Upper lobe of right lung (tissue), 1 donor: ENCODE measurements at places on chromosomes 6 and 20. TPM values are rescaled to one million over a fixed set of nuclear protein-coding genes. Genes with fewer than 3 reads are reported as not detected.

GRCh38 chr20:50578778-50579165 lies 68.6 kb downstream of the PTPN1 start:
- DNase-seq: no peak
- peaks cover 93% of the 10 kb centered on the region for H3K36me3 ChIP-seq
- peaks cover 18% of the 10 kb centered on the region for H3K4me1 ChIP-seq
- H3K27me3 ChIP-seq: no peaks in the 10 kb centered on the region

DNA sequence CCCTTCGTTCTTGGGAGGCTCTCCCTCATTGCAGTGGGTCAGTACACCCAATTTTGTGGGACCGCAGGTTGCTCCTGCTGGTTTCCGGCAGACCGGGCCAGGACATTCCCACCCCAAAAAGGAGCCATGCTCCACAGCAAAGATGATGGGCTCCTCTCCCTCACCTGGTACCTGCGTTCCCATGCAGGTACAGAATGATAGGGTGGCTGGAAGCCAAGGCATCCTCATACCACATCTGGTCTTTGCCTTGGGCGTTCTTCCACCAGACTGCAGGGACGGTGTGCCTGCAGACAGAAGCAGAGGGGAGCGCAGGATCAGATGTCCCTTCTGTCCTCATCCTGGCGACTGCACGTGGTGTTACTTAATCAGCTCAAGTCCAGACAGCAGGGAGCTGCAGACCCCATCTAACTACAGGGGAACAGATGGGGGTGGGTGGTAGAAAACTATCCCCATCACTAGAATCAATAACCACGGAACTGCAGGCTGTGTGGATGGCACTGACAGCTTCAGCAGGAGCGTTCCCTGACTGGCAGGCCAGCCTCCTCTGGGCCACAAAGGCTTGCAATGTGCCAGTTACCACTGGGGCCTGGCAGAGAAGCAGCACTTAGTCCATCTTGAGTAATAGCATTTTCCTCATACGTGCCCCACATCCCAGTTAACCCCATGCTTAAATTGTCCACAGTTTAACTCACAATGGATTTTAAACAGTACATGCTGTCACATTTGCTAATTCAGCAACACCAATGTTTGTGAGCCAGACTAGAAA lies 70.4 kb downstream of the ABHD12 start:
- H3K27me3 ChIP-seq: no peaks in the 10 kb centered on the region
- no peak overlapping the region for H3K4me3 ChIP-seq
- H3K4me1 ChIP-seq: peaks cover 7% of the 10 kb centered on the region

DNA sequence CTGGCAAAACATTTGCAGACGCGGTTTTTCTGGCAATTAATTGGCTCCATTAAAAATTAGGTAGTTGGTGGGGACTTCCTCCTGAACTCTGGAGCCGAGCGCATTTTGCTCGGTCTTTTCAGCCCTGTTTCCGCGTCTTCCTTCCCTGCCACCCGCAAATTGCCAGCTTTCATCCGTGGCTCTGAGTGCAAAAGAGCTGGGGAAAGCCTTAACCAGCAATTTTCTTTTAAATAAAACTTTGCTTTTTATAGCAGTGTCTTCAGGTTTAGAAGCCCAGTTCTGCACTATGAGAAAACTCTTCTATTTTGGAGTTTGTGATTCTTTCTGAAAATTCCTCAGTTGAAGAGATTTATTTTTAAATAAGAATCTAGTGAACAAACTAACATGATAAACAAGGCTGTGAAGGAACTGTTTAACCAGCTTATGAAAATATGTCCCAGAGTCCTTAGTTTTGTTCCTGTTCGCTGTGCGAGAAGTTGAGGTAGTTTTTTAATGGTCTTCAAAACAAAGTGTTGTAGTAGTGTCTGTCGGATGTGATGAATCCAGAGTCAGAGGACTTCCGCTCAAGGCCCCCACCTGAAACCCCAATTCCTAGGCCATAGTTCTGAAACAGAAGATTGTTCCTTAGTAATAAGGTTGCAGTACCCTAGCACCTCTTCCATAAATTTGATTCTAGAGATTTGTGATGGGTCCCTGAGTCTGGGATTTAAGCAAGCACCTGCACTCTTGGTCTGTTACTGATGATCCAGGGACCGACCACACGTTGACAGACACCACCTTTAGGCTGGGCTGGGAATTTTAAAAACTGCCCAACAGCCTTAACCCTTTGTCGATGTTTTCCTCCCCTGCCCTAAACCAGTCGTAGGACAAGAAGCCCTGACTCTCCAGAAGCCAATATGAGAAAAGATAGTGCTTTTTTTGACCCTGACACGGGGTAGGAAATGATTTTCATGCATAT lies 950 bp downstream of the KCTD20 start:
- peak overlapping the region; percentile 79 for H3K4me3 ChIP-seq
- no peaks in the 10 kb centered on the region for H3K27me3 ChIP-seq
- no peak for DNase-seq
- peak overlapping the region; percentile 94 for H3K27ac ChIP-seq
- no peaks in the 10 kb centered on the region for H3K36me3 ChIP-seq
- H3K4me1 ChIP-seq: peaks cover 42% of the 10 kb centered on the region

- no peaks in the 10 kb centered on the region for H3K4me1 ChIP-seq
- H3K4me3 ChIP-seq: peak overlapping the region; percentile 12
- no peaks in the 10 kb centered on the region for H3K36me3 ChIP-seq
- DNase-seq: no peak
Observed at GRCh38 chr6:168217880-168218537, 101.6 kb downstream of the DACT2 start.

DNA sequence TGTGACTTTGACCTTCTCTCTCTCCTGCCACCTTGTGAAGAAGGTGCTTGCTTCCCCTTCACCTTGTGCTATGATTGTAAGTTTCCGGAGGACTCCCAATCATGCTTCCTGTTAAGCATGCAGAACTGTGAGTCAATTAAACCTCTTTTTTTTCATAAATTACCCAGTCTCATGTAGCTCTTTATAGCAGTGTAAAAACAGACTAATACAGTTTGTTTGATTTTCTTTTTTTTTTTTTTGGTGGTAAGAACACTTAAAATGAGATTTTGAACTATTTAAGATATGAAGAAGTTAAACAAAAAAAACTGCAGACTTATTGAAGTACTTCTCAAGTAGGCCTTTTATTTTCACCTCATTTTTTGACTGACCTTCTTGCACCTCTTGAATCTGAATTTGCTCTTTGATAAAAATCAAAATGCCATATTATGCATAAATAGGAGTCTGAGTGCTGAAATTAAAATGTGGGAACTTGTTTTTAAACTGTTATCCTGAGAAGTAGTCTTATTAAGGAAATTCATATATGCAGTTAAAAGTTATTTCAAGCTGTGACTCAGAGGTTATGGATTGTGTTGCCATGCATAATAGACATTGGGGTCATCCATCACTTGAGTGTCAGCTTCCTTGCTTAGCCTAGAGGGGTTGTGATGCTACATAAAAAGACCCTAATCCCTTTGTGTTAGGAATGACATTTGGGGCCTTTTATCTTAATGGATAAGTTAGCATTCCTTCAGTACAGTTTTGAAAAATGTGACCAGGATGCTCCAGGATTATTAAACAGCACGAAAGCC lies 447.9 kb upstream of the FKBP1C start:
- no peaks in the 10 kb centered on the region for H3K27me3 ChIP-seq
- H3K27ac ChIP-seq: no peak overlapping the region
- no peak overlapping the region for H3K4me3 ChIP-seq
- H3K36me3 ChIP-seq: no peaks in the 10 kb centered on the region
- H3K4me1 ChIP-seq: no peaks in the 10 kb centered on the region

GRCh38 chr6:141056945-141057625 lies 1075.6 kb upstream of the GJE1 start:
- H3K27ac ChIP-seq: no peak overlapping the region
- no peaks in the 10 kb centered on the region for H3K36me3 ChIP-seq
- H3K4me3 ChIP-seq: no peak overlapping the region
- DNase-seq: no peak

GRCh38 chr6:82331031-82331773 lies 32.4 kb upstream of the TPBG start:
- no peaks in the 10 kb centered on the region for H3K27me3 ChIP-seq
- H3K36me3 ChIP-seq: no peaks in the 10 kb centered on the region
- no peak overlapping the region for H3K4me3 ChIP-seq
- H3K4me1 ChIP-seq: no peaks in the 10 kb centered on the region
- DNase-seq: no peak

DNA sequence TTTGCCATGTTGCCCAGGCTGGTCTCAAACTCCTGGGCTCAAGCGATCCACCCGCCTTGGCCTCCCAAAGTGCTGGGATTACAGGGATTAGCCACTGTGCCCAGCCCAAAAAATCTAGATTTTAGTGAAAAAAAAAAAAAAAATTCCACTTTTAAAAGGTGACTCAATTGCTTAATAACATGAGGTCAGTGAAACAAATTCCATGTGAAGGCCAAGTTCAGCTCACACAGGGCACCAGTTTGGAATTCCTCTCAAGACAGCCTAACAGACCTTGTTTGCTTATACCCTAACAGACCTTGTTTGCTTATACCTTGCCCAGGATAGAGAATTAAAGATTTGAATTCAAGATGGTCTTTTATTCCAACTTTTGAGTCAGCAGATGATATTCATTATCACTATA lies 5.1 kb downstream of the RRBP1 start:
- H3K4me1 ChIP-seq: peaks cover 58% of the 10 kb centered on the region
- H3K27ac ChIP-seq: no peak overlapping the region
- DNase-seq: no peak
- peaks cover 23% of the 10 kb centered on the region for H3K36me3 ChIP-seq

- H3K36me3 ChIP-seq: peaks cover 8% of the 10 kb centered on the region
- no peak overlapping the region for H3K27ac ChIP-seq
- H3K4me3 ChIP-seq: no peak overlapping the region
- H3K27me3 ChIP-seq: no peaks in the 10 kb centered on the region
Observed at GRCh38 chr6:32903952-32904351, 36.9 kb downstream of the HLA-DMB start.

DNA sequence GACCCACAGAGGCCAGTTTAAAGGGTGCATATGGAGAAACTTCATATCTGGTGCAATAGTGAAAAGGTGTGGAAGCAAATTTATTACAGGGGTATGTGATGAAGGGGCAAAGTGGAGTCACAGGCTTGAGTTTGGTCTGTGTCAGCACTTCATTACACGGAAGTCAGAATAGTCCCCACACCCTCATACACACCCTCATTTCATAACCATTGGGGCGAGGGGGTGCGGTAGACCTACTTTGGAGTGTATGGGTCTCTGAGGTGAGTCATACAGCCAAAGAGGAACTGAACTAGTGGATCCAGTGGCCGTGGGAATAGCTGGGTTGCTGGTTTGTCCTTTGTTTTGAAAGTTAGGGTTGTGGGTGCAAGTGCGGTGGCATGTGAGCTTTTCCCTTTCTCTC lies 3.3 kb downstream of the TM9SF4 start:
- no peaks in the 10 kb centered on the region for H3K27me3 ChIP-seq
- peaks cover 40% of the 10 kb centered on the region for H3K4me1 ChIP-seq
- H3K27ac ChIP-seq: no peak overlapping the region
- DNase-seq: peak; percentile 68

DNA sequence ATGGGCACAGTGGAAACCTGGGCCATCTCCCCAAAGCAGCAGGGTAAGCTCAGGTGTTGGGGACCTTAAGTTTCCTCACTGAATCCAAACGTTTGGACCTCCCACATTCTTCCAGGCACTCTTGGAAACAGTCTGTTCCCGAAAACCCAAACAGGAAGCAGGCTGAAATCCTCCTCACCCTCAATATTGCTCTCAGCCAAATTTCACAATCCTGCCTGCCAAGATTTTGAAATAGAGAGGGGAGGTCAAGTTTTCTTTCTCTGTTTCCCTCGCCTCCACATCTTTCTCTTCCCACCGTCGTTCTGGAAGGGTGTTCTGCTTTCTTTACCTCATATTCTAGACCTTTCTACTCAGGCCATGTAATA lies 392.0 kb upstream of the SASH1 start:
- H3K27ac ChIP-seq: peak overlapping the region; percentile 63
- no peak for DNase-seq
- H3K4me1 ChIP-seq: peaks cover 21% of the 10 kb centered on the region
- no peak overlapping the region for H3K4me3 ChIP-seq
- no peaks in the 10 kb centered on the region for H3K27me3 ChIP-seq

GRCh38 chr6:14276667-14277404 lies 159.3 kb downstream of the CD83 start:
- H3K4me3 ChIP-seq: no peak overlapping the region
- H3K27ac ChIP-seq: peak overlapping the region; percentile 42
- H3K36me3 ChIP-seq: no peaks in the 10 kb centered on the region
- H3K4me1 ChIP-seq: peaks cover 21% of the 10 kb centered on the region
- H3K27me3 ChIP-seq: no peaks in the 10 kb centered on the region

DNA sequence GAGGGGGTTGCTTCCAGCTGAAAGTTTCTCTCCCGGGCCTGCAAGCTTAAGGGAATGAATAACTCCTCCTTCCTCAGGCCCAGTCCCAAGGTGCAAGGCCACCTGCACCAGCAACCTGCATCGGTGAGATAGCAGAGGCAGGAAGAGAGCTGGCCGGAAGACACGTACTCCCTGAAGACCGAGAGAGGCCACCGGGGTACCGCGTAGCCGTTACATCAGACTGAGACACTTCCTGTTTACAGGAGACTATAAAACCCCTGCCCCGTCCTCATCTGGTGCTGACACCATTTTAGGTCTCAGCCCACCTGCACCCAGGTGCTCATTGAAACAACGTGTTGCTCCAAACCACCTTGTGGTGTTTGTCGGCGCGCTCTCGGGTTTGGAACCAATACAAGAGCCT lies 60.5 kb upstream of the PRND start:
- no peaks in the 10 kb centered on the region for H3K4me1 ChIP-seq
- DNase-seq: no peak
- H3K27me3 ChIP-seq: no peaks in the 10 kb centered on the region
- no peak overlapping the region for H3K4me3 ChIP-seq
- H3K36me3 ChIP-seq: no peaks in the 10 kb centered on the region

- peak; percentile 70 for DNase-seq
- H3K4me3 ChIP-seq: no peak overlapping the region
- H3K4me1 ChIP-seq: peaks cover 43% of the 10 kb centered on the region
Observed at GRCh38 chr20:17610566-17611289, 40.9 kb downstream of the DSTN start.

DNA sequence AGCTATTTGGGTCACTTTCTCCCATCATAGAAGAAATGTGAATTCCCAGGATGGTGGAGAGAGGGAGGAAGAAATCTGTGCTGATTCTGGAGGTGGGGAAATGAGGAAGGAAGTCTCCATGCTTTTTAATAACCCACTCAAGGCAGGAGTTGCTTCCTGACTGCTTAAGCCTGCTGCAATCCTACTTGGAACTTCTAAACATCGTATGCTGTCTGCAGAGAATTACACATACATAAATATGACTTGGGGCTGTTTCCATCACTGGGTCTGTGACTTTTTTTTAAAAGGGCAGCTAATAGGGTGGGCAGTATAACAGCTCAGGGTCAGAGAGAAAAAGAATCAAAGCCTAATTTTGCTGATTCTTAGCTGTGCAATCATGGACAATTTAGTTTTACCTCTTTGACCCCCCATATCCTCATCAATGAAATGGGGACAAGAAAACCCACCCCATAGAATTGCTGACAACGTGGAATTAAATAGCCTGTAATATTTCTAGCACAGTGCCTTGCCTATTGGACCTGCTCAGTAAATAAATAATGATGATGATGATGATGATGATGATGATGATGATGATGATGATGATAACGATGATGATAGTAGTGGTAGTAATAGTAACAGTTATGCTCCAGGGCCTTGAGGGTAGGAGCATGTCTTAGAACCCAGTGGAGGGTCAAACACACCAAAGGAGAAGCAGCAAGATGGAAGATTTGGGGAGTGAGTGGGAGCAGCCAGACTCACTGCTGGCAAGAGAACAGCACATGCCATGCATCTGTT lies 166.7 kb upstream of the LRFN2 start:
- no peak overlapping the region for H3K27ac ChIP-seq
- H3K27me3 ChIP-seq: peaks cover 39% of the 10 kb centered on the region
- DNase-seq: no peak
- no peak overlapping the region for H3K4me3 ChIP-seq

The SLC35D3 gene
- total RNA-seq: not detected

The GABRR1 gene
- total RNA-seq: not detected

The CST7 gene
- total RNA-seq: 9.6 TPM

The OARD1 gene
- total RNA-seq: 22.1 TPM

The OVOL2 gene
- total RNA-seq: 6.7 TPM

The NHLRC1 gene
- total RNA-seq: 2.3 TPM

The EDN1 gene
- 18.8 TPM for total RNA-seq

The RPS6KA2 gene
- 136 TPM for total RNA-seq
